ENCODE measurements at places on chromosomes 7 and 10. TPM values are rescaled to one million over a fixed set of nuclear protein-coding genes. Genes with fewer than 3 reads are reported as not detected.

DNA sequence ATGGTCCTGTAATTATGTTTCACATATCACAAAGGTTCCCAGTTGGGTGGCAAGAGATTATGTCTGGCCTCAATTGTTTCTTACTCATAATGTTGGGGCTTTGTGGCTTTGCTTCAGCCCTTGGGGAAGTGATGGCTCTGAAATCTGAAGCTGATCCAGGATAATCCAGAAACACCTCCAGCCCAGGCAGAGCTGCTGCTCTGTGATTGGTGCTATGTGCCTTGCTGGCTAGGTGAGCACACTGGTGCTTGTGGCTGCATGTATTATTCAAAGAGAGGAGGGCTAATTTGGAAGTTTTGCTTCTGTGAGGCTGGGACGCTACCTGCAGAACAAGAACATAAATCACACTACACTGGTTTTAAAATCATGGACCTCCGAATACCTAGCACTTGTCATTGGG is 346.6 kb upstream of the MGMT start:
- DNase-seq, result no peak

DNA sequence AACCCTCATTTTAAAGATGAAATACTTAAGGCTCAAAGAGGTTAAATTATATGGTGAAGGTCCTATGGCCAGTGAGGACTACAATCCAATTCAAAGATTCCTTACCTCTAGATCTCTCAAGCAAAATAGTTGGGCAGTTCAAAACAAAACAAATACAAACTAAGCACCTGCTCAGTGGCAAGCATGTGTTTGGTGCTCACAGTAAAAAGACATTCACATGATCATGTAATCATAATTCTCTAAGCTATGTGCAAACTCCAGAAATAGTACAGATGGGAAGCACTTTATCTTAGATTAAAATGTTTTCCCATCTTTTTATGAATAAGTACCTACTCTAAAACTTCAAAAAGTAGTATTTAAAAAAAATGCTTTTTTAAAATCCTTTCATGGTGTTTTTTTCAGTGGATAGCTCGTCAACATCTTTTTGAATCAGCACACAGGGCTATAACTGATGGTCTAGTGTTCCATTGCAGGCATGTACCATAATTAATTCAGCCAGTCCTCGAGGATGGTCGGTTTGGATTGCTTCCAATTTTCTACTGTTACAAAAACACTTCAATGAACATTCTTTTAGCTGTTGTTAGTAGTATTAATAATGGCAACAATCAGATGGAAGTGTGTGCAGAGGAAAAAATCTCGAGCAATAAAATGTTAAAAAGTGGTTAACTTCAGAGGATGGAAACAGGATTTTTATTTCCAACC is 58.4 kb downstream of the CHCHD3 start:
- DNase-seq, result no peak

GRCh38 chr10:69261184-69261583 is 17.1 kb upstream of the HK1 start:
- no peak for DNase-seq

The ANKRD30A gene
- polyA plus RNA-seq, result not detected

- no peak for DNase-seq
Measured at GRCh38 chr7:17787257-17787656, 153.0 kb downstream of the SNX13 start.

GRCh38 chr10:71045204-71045809 is 156.9 kb upstream of the PCBD1 start:
- no peak for DNase-seq

GRCh38 chr10:132972149-132972985 is 30.0 kb upstream of the CFAP46 start:
- no peak for DNase-seq
